H1 (cell line): ENCODE measurements at places on chromosomes 5 and 9.

DNA sequence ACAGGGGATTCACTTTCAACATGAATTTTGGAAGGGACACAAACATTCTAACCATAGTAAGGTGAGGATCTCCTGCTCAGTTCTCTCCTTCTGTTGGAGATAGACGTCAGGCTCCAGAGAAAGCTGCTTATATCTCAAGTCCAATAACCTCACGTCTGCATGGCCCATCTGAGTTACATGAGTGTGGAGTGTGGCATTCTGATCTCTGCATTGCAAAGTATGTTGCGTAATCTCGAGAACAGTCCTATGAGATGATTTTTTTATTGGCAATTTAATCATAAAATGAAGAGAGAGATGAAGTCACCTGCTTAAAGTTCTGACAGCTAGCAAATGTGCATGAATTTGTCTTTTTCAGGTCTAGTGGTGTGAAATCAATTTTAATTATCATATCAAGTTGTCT is 118.8 kb downstream of the SLC12A2 start:
- DNase-seq, result no peak

GRCh38 chr5:98170994-98171393 is 602.5 kb upstream of the RGMB start:
- no peak for DNase-seq

DNA sequence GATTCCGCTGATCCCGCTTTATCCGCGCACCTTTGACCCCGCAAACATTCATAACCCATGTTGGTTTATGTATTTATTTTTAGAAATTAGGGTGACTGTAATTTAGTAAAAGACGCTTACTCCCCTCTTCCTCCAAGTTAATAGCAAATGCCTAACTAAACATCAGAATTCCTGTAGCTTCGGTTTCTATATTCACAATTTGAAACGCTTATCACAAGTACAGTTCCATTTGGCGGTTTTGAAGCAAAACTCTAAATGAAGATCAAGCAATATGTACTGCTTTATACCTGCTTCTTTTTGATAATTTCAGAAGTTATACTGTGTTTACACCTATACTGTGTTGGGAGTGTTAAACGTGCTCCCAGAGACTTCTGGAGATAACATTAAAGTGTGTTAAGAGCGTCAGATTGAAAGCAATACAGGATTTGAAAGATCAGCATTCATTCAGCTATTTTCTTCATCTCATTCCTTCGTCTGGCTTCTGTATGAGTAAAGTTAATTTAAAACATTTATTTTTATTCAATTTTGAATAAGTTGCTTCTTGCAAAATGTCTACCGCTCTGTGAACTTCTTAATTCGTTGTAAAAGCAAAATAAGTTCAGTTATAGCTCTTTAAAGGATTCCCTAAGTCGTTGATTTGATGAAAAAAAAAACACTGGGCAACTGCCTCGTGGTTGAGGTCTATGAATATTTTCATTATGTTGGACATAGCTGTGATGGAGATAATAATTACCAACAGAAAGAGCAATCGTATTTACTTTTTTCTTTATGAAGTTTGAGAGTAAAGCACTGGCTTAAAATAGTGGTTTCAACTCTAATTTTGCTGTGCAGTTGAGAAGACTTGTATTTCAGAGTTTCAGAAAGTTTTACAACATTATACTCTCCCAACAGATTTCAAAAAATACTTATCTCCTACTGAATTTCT is 2.5 kb downstream of the PRDM6 start:
- no peak for DNase-seq

DNA sequence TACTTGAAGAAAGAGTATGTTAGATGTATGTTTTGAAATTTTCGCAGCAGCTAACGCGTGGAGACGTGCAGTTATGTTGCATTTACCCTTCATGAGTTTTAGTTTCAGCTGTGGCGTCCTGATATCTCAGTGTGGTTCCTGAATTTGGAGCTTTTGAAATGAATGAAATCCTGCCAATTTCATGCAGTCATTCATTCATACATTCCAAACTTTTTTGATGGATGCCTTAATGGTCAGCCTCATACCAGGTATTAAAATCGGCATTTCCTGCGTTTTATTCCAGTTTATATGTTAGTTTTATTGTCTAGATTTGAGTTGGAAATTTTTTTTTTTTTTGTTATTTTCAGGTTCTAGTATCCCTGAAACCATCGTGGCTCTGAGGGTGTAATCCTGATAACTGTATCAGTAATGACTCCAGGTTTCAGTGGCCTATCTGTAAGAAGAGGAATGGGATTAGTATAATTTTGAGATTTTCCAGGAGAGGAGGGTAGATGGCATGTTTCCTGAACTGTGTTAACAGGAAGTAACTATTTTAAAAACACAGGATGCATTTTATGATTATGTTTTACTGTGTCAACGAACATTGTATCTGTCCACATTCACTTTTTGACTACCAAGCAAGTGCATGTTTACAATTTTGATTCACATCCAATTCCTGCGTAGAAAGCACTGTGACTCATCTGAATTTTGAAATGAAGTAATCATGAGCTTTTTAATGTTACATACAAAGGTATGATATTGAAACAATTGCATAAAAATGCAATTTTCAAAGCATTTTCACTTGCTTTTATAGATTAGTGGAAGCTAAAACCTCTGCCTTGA is 1.0 kb downstream of the FOCAD start:
- no peak for DNase-seq

- DNase-seq, result peak; percentile 80
Measured at GRCh38 chr9:114271556-114272510, 51.1 kb upstream of the ORM1 start.

DNA sequence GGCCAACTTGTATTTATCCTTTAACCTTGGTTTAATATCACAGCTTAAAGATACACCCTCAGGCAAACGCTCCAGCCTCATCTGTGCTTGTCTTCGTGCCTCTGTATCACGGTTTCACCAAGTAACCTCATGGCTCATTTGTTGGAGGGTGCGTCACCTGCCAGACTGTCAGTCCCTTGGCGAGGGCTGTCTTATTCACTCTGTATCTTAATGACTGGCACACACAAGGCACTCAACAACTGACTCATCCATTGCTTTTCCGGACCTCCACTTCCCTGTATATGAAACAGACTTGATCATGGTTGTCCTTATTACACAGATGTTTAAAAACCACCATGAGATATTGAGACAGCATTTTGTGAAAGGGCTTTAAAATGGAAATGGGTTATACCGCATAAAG is 28.0 kb downstream of the LCP2 start:
- no peak for DNase-seq

DNA sequence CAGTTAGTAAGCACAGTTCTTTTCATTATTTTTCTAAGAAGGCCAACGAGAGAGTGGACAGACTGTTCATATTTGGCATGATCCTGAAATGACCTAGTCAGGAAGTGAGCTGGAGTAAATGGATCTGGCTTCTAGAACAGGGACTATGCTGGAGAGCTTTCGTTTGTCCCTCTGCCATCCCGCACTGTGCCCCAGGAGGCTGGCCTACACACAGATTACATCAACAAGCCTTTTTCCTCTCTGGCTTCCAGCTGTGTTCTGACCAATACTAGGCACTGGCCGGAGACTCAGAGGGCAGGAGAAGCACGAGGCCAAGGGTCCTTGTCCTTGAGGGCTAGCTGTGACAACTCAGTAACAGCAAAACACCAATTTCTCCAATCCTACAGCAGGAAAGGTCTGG is 127.8 kb downstream of the MED27 start:
- no peak for DNase-seq

- peak; percentile 54 for DNase-seq
Measured at GRCh38 chr5:126368239-126368812, 54.9 kb upstream of the GRAMD2B start.

DNA sequence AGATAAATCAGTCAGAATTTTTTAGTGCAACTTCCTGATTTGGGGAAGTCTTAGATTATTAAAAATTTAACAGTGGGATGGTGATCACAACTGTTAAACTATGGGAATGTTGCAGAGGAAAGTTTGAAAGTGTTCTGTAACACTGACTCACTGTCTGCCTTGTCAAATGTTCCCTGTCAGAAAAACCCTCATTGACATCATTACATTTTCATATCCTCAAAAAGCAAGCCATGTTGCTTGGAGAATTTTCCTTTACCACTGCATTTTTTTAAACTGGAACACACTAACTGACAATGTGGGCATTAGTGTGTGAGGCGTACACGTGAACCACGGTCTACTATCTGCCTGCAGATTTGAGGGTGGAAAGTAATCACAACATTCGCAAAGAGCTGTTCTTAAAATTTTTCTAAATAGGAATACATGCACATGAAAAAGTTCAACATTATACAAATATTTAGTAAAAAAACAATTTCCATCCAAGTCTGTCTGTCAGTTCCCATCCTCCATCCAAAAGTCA is 28.6 kb upstream of the IL7R start:
- DNase-seq, result no peak

- DNase-seq, result no peak
Measured at GRCh38 chr9:110148891-110149290, 59.1 kb downstream of the C9orf152 start.

- no peak for DNase-seq
Measured at GRCh38 chr9:35981699-35982098, 23.7 kb upstream of the OR2S2 start.
